Esophagus squamous epithelium (tissue), 5 donors: ENCODE measurements at places on chromosomes 6 and 20.

DNA sequence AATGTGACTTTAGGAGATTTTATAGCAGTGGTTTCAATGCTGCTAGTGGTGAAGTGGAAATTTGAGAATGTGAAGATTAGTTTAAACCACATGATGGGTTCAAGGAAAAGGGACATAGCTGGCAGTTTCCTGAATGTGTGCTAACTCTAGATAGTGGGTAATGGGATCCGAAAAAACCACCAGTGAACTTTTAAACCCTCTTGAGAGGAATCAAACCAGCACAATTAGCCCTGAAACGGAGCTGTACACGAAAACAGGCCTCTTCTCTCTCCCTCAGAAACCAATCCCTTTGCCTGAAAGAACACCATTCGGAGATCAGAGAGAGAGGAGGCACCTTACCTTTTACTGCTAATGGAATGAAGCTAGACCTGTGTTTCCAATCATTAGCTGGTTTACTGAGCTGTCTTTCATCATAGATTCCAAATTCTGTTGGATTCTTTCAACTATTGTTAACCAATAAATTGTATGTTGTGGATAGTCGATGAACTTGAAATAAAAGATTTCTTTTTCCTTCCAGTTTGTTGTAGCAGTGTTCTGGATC lies 103.9 kb downstream of the AIG1 start:
- no peak for DNase-seq

DNA sequence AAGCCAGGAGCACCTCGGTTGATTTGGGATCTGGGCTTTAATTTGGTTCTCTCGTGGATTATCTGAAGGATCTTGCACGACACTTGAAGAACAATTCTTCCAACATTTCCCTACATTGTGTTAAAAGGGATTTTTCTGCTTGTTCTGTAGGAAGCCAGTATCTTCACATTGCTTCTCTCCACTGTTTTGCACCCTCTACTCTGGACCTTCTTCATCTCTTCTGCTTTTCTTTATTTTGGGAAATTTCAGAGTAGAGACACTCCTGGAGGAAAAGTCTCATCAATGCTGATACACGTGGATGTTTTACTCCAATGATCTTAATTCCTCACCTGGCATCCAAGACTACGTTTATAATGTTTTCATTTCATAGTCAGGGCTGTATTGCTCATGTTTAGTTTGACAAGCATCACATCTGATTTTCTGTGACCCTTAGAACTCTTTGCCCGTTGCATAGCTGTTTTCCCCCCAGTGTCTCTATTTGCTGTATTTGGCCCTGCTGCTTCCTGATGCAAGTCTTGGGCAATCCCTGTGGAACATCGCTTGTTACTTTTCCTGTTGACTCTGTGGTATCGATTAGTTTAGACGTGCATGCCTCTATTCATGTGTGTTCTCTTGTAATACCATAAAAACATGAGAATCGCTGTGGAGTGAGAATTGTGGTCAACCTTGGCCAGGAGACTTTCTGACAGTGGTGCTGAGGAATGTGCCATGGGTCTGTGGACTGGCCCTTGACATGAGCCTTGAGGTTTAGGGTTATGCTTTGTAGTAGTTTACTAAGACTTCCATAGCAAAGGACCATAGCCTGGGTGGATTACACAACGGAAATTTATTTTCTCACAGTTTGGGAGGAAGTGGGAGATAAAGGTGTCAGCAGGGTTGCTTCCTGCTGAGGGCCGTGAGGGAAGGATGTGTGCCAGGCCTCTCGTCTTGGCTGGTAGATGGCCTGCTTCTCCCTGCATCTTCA lies 12.5 kb downstream of the PLCB1 start:
- DNase-seq = no peak

DNA sequence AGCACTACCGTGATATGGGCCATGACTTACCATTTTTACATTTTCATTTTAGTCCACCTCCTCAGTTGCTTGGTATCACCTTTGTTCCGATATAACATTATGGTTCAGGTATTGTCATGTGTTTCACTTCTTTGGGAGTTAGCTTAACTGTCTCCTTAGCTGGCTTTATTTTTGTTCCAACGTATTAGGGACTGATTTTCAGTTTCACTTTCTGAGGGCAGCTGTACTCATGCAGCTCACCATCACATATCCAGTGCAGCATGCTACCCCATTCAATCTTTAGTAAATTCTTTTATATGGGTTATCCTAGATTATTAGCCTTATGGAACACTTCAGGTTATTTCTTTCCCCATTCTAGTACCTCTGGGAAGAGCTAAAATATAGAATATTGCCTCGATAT lies 362.2 kb upstream of the IRAK1BP1 start:
- DNase-seq = no peak

GRCh38 chr20:297925-298775 lies 780 bp downstream of the ZCCHC3 start:
- DNase-seq = no peak

- DNase-seq = no peak
Measured at GRCh38 chr6:37482606-37483251, 17.0 kb downstream of the CCDC167 start.

DNA sequence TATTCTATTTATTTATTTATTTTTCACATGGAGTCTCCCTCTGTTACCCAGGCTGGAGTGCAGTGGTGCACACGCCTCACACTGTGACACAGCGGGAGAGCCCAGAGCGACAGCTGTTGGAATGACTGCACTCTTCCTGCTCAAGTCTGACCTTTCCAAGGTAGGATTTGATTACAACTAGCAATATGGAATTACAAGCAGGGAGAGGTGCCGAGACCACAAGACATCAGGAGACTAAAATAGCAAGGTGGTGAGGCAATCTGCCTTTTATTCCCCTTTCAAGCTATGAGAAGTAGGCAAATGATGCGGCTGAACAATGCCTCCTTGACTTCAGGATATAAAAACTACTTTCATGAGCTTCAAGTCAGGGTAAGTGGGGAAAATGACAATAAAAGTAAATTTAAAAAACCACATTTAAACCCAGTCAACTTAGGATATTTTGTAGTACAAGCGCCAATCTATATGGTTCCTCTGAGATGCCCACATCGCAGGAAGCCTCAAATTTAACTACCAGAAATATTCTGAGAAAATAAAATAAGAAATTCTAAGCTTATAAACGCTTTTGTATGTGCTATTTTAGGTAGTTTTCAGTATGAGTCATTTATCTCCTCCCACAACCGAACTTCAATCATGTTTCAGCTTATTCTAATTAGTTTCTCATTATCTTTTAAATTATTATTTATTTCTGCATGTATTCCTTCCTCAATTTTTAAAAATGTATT lies 146.9 kb upstream of the SGK1 start:
- DNase-seq = no peak

GRCh38 chr6:80437221-80437620 lies 330.8 kb downstream of the BCKDHB start:
- no peak for DNase-seq

DNA sequence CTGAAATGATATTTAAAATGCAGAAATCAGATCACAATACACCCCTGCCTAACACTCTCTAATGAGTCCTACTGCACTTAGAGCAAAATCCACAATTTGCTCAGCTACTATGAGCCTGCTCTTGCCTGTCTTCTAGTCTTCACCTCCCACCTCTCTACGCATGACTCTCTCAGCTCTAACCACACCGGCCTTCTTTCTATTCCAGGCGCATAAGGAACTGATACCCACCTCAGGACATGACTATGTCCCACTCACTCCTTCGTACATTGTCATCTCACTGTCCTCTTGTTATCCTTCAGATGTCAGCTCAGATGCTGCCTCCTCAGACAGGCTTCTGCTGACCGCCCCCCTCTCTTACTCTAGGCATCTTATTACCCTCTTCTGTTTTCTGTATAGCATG lies 201.0 kb upstream of the FLRT3 start:
- DNase-seq = no peak

DNA sequence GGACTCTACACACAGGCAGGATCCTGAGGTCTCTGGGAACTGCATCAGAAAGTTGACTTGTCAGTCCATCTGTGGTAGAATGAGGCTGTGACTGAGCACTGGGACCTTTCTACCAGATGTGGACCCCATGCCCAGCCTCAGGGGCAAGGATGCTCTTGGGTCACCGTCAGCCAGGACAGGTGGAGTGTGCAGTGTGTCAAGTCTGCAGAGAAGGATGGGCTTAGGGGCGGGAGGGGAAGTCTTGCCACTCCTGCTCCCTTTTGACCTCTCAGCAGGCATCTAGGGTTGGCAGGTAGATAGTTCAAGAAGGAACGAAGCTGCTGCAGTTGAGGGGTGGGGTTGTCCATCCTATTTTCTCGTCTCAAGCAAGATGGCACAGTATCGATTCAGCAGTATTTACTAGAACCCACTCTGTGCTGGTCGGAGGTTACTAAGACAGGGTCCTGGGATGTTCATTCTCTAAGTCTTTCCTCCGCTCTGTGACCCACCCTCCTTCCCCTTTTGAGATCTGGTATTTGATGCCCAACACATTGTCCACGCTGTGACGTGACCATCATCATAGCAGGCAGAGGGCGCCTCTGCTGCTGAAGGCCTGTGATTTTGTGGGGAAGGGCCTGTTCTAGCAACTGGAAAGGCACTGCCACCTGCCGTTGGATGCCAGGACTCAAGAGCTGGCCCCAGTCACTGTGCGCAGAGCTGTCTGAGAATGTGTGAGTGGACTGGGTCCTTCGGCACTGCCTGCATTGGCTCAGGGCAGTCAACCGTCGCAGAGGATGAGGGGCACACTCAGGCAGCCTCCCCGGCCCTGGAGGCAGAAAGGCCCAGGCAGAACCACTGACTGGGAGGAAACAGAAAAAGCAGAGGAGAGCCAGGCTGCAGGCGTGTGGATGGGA lies 23.2 kb downstream of the RBCK1 start:
- no peak for DNase-seq

- no peak for DNase-seq
Measured at GRCh38 chr6:122712093-122712447, 67.4 kb upstream of the FABP7 start.

GRCh38 chr20:14049111-14049510 lies 53.8 kb downstream of the MACROD2 start:
- no peak for DNase-seq

- DNase-seq = no peak
Measured at GRCh38 chr20:2691127-2691526, 1.5 kb upstream of the EBF4 start.

DNA sequence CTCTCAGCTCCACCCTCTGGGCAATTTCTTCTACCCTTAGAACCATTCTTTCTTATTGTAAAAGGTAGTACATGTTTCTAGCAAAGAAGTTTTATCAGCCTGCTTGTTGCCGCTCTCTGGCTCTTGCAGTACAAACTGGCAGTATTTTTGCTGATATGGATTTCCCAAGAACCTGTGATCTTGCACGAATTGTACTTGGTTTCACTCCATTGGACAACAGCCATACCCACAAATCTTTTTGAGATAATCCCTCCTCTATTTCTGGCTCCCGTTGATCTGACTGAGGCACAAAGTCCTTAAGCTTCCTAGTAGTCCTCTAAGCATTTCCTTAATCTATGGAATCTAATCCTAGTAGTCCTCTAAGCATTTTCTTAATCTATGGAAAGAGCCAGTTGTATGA lies 487.0 kb upstream of the PTCHD4 start:
- DNase-seq = no peak

DNA sequence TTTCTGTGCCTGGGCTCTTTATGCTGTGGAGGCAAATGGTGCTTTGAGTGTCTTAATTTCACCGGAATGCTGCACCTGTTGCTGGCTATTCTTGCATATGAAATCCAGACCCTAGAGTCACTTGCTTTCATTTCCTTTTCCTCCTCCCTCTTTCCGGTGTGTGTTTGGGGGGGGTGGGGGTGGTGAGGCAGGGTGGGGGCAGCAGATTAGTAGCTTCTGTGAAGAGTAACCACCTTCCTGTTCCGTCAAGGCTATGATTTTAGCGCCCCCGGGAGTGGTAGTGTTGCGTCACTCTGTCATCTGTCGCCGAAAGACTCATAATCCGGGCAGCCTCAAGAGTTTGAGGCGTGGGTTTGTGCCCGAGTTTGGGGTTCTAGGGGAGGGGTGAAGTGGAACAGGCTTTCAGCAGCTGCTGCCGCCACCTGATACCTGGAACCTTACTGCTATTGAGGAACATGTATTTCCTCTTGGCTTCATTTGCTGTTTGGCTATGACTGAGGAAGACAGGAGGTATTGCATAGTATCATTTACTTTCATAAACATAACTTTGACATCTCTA lies 49.1 kb downstream of the UTRN start:
- no peak for DNase-seq

- DNase-seq = no peak
Measured at GRCh38 chr6:47579040-47579439, 101.5 kb downstream of the CD2AP start.

DNA sequence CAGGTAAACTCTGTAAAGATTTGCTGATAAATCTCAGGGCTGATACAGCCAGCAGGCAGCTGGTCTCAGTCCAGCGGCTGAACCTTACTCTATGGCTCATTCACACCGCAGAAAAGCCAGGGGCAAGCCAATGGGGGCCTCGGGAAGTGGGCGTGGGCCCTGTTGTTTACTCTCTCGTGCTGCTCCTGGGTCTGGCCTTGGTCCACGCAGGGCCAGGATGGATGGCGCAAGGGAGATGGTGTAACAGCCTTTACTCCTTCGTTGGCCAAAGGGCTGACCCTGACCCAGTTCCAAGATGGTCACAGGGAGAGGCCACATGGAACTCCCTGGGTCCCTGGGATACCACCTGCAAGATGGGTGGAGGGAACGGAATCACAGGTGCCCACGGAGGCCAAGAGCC lies 16.2 kb downstream of the KCNK17 start:
- no peak for DNase-seq

GRCh38 chr6:167669870-167670802 lies 156.6 kb upstream of the AFDN start:
- no peak for DNase-seq

DNA sequence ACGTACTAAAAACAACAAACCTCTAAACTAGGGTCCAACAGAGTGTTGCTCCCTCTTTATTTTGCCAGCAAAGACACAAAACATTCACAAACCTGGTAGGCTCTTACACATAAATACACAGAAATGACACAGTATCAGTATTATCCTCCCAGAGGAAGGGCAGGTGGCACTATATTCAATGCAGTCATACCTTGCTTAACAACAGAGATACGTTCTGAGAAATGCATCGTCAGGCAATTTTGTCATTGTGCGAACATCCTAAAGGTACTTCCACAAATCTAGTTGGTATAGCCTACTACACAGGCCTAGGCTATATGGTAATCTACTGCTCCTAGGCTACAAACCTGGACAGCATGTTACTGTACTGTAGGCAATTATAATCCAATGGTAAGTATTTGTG lies 9.6 kb downstream of the ZBTB2 start:
- DNase-seq = no peak

- no peak for DNase-seq
Measured at GRCh38 chr6:81487489-81487888, 265.0 kb downstream of the TENT5A start.

GRCh38 chr6:87766211-87766610 lies 64.2 kb upstream of the AKIRIN2 start:
- DNase-seq = no peak

DNA sequence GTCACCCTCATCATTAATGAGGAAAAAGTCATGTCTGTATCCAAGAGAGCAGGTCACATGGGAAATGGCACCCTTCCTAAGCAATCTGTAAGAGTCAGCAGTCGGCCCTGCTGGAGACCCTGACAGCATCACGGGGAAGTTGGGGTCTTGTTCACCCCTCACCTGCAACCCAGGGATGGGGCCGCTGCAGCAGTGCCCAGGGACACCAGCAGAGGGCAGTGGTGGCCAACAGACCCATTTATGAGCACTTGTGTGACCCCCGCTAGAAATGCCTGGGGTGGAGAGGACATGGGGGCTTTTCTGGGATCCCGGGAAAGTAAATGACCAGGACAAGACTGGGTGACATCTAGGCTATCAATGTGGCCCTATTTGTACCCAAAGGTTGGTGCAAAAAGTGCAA lies 35.9 kb downstream of the ANKRD60 start:
- DNase-seq = no peak

GRCh38 chr6:162560891-162561290 lies 166.7 kb downstream of the PRKN start:
- DNase-seq = no peak

- no peak for DNase-seq
Measured at GRCh38 chr20:44993343-44993742, 27.0 kb downstream of the STK4 start.
